Panc1 (cell line): ENCODE measurements at places on chromosomes 6 and 20. TPM values are rescaled to one million over a fixed set of nuclear protein-coding genes. Genes with fewer than 3 reads are reported as not detected.

GRCh38 chr6:144559865-144560593 lies 274.9 kb downstream of the UTRN start:
- H3K4me1 ChIP-seq: peaks cover 10% of the 10 kb centered on the region
- no peak for DNase-seq
- H3K36me3 ChIP-seq: peaks cover 4% of the 10 kb centered on the region
- no peak overlapping the region for H3K4me3 ChIP-seq
- no peaks in the 10 kb centered on the region for H3K27me3 ChIP-seq

The C4A gene
- 8.1 TPM for total RNA-seq

The BHLHE23 gene
- not detected for total RNA-seq

DNA sequence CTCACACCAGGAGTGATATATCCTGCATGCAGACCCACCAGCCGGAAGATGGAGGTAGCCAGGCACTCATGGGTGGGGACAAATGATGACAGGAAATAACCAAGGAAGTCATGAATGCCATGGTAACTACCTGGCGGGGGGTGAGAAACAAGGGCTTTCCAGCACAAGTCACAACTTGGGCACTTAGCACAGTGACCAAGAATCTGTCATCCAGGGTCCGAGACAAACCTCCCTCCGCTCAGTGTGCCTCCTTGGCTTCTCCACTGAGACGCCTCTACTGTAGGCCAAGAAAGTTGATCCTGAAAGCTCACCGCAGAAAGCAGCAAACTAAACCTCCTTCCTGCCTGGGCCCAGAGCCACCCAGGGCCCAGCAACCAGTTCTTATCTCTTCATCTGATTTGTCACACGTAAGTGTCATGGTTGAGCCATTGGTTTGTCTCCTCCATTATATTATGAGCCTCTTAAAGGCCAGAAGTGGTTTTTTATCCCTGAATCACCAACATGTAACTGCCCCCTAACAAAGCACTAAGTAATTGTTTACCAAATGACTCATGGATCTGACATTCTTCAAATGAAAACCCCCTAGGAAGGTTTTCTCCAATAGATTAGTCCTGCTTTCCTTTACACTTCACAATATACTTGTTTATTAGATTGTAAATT lies 84.3 kb upstream of the TAB2 start:
- H3K36me3 ChIP-seq: no peaks in the 10 kb centered on the region
- no peaks in the 10 kb centered on the region for H3K27me3 ChIP-seq
- peak; percentile 53 for DNase-seq
- peak overlapping the region; percentile 58 for H3K27ac ChIP-seq
- peaks cover 12% of the 10 kb centered on the region for H3K4me1 ChIP-seq
